Activated naive CD8-positive, alpha-beta T cell treated with anti-CD3 and anti-CD28 coated beads, Interleukin-2, amount 10 ng/mL, durations not matched to agents 7 days and 5 days (primary cell): ENCODE measurements at places on chromosomes 1 and 21. TPM values are rescaled to one million over a fixed set of nuclear protein-coding genes. Genes with fewer than 3 reads are reported as not detected.

- DNase-seq = no peak
Observed at GRCh38 chr21:29293495-29293894, 5.2 kb upstream of the BACH1 start.

- no peak for DNase-seq
Observed at GRCh38 chr21:39060485-39061083, 122.7 kb downstream of the PSMG1 start.

GRCh38 chr1:30541721-30542485 lies 181.5 kb downstream of the MATN1 start:
- no peak for DNase-seq

- DNase-seq = no peak
Observed at GRCh38 chr1:74427681-74428080, 84.7 kb downstream of the LRRC53 start.

The GUCA2B gene
- total RNA-seq = not detected

GRCh38 chr1:109769330-109770078 lies 5.8 kb upstream of the EPS8L3 start:
- DNase-seq = peak; percentile 7

DNA sequence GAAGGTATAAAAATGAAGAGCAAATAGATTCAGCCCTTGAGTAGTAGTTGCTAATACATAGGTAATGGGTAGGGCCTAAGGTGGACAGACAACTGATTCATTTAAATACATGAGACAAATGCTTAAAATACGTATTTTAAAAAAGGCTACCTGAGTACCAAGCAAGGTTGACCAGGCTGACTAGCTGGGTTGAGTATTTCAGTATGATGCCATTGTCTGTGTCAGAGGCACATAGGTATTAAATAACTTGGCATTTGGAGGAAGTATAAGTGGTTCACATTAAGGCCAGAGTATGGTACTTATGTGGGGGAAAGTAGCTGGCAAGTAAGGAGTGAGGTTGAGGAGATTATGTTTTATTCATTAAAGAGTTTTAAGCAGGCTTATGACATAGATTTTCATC lies 19.4 kb downstream of the NEK7 start:
- no peak for DNase-seq

The NMNAT2 gene
- total RNA-seq = not detected

GRCh38 chr1:26197301-26197700 lies 6.9 kb downstream of the CATSPER4 start:
- no peak for DNase-seq

The L1TD1 gene
- not detected for total RNA-seq

DNA sequence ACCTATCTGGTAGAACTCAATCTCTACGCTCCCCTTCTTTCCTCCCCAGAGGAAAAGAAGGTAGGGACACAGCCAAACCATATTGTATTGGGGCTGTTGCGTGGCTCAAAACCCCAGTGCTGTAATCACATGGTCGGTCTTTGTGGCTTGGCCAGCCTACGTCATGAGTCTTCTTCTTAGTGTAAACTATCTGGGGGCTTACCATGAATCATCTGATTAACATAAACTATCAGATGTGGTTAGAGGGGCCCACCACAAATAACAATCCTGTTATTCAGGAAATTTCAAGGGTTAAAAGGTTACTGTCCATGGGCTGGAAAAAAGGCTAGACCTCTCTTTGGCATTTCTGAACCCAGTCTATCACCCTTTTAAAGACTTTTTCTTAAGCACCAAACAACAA lies 49.5 kb upstream of the GPR52 start:
- no peak for DNase-seq

DNA sequence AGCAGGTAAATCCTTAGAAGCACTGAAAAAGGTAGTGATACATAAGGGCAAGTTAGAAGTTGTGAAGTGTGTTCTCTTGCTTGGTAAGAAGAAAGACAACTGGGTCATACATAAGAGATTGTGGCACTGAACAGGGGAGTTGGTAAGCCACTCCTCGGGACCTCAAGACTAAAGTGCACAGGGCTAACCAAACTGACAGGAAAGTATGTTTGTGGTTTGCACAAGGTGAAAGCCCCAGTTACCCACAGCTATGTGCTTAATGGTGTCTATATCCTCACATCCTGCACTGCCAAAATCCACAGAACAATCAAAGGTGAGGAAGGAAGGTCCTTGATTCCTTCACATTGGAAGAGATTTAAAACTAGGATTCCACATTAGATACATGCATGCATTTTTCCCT lies 276.5 kb downstream of the DNM3 start:
- DNase-seq = peak; percentile 33

- DNase-seq = no peak
Observed at GRCh38 chr1:208173749-208174148, 70.4 kb downstream of the PLXNA2 start.

GRCh38 chr1:181656491-181656890 lies 173.2 kb downstream of the CACNA1E start:
- no peak for DNase-seq

The PLEKHM2 gene
- 56.6 TPM for total RNA-seq

DNA sequence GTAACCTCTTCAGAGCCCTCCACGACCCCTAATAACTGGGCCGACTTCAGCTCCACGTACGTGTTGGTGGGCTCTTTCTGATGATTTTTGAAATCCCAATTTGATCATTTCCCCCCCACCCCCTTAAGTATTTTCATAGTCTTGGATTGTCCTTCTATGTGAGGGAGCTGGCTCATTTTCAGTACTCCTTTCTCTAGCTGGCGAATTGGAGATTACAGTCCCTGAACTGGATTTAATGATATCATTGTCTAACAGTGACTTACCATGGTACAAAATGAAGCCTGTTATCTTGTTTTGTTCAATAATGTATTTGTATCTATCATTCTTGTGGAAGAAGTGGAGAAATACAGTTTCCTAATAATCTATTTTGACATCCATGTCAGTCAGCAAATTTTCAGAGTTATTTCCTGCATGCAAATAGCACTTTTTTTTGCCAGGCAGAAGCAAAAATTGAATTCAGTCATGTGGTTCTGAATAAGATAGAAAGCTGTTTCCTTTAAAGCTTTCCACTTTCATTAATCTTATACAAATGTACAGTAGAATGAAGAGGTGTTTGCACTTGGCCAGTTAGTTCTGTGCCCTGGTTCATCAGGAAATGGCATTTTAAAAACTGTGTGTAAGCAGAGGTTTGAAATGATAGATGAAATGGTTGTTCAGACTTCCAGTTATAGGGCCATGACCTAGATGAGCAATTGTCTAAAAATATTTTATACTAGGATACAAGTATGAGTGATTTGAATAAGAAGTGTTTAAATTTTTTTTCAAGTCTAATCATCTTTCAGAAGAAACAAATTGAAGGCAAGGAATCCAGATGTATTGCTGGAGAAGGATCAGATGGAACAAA lies 104.2 kb downstream of the ATP5PO start:
- DNase-seq = no peak

GRCh38 chr1:217369996-217370551 lies 260.8 kb downstream of the GPATCH2 start:
- DNase-seq = no peak

GRCh38 chr1:91781371-91781825 lies 104.6 kb downstream of the TGFBR3 start:
- DNase-seq = no peak

DNA sequence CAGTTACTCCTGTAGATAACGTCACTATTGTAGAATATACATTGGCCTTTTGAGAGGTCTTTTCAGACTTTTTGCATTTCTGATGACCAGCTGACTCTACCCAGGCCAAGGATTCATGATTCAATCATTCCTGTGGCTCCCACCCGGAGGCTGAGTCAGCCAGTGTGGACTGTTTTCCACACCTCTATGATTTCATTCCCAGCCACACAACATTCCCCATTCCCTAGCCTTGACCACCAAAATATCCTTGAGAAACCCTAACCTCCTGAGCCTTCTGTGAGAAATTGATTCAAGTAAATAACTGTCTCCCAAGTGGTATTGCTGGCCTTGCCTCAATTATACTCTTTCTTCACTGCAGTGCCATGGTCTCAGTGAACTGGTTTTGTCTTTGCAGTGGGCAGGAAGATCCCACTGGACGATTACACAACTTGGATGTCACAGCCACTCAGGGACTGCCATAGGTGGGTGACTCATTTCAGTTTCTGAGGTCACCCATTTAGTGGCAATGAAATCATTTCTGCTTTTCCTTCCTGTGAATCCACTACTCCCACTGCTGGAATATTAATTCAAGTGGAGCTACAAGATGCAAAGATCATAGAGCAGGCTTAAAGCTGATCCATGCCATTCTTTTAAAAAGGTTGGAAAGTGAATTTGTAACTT lies 518.6 kb upstream of the ZP4 start:
- no peak for DNase-seq

DNA sequence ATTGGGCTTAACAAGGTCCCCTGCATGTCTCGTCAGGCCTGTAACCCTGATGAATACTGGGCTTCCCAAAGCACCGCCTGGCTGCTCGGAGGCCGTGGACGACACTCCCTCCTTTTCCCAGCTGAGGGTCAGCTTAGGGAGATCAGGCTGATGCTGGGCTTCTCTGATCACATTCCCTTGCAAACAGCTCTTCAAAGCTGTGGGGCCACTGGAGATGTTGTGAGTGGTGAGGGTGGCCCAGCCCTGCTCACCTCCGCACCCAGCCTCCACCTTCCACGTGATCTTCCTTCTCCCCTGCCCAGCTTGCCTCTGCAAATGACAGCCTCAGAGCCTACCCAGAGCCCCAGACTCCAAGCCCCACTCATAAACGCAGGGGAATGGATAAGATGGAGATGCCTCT lies 195.4 kb downstream of the GRIK3 start:
- DNase-seq = no peak

The C1orf56 gene
- total RNA-seq = 1.9 TPM

The ERICH3 gene
- total RNA-seq = not detected

The SMYD2 gene
- 41.6 TPM for total RNA-seq

DNA sequence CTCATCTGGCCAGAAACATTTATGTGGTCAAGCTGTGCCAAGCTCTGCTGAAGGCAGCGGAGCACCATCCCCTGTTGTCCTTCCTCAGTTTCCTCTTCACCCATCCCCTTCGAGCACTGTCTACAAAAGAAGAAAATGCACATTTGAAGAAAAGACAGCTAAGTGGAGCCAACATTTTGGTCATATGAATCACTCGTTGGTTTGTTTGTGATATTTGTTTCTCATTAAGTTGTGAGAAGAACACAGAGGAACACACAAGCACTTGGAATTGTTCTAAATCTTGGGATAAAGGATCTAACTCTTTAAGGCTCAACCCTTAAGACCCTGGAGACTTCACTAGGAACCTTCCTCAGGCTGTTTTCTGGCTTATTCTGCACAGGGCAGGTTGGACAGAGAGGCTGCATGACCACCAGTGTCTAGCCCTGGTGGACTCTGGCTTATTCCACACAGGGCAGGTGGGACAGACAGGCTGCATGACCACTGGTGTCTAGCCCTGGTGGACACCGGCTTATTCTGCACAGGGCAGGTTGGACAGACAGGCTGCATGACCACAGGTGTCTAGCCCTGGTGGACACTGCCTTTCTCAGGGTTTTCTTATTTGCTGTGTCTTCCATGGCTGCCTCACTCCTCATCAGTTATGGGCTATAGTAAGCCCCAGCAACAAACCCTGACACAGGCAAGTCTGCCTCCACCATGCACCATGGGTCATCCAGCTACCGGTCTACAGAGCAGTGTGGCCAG lies 35.3 kb upstream of the COL6A2 start:
- no peak for DNase-seq

- DNase-seq = no peak
Observed at GRCh38 chr1:164587617-164588501, 28.9 kb downstream of the PBX1 start.

DNA sequence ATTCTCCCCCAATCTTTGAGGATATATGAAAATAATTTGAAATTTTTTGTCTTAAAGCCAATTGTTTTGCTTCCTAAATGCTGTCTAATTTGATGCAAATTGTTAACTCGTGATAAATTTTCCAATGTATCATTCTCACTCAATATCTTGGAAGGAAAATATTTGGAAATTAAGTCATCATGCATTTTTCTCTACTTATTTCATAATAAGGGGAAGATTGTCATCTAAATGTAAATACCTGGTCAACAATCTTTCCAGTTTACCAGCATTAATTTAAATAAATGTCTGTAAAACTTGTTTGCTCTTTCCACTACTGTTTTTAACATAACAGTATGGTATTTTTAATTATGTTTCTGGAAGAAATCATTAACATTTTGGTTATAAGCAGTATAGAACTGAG lies 78.3 kb upstream of the KCTD3 start:
- DNase-seq = no peak

The SLAMF6 gene
- 48.1 TPM for total RNA-seq

The HSPB7 gene
- not detected for total RNA-seq

- DNase-seq = no peak
Observed at GRCh38 chr1:196409586-196409985, 198.7 kb downstream of the KCNT2 start.

GRCh38 chr1:64019818-64020217 lies 183.6 kb upstream of the UBE2U start:
- no peak for DNase-seq

GRCh38 chr21:32143241-32143939 lies 135.5 kb downstream of the MIS18A start:
- no peak for DNase-seq

DNA sequence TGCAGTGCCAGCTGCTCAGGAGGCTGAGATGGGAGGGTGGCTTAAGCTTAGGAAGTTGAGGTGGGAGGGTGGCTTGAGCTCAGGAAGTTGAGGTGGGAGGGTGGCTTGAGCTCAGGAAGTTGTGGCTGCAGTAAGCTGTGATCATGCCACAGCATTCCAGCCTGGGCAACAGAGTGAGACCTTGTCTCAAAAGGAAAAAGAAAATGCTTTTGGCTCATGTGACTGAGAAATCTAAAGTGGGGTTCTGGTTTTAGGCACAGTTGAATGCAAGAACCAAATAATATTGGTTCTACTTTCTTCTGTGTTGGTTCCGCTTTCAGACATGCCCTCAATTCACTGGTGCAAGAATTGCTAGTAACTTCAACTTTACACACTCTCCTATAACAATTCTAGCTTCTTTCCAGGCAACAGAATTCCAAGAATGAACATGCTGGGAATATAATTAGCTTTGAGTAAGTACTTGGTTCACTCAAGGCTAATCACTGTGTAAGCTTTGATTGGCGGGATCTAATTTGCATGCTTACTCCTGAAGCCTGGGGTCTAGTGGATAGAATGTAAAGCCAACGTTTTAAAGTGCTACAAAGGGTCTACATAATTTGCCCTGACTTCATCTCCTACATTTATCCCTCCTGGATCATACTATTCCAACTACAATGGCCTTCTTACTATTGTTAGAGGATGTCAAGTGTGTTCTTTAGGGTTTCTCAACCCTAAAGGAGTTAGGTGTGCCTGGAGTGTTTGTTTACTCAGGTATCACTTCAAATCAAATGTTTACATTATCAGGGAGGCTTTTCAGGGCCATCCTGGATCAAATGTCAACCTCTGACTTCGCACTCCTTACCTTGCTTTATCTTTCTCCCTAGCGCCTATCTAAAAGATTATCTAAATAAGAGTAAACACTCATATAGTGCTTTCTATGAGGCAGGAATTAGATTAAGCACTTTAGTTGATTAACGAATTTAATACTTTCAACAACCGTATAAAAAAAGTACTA lies 115.1 kb downstream of the SLC16A1 start:
- DNase-seq = no peak

The TAF1A gene
- 14.4 TPM for total RNA-seq

The CAPN9 gene
- not detected for total RNA-seq

DNA sequence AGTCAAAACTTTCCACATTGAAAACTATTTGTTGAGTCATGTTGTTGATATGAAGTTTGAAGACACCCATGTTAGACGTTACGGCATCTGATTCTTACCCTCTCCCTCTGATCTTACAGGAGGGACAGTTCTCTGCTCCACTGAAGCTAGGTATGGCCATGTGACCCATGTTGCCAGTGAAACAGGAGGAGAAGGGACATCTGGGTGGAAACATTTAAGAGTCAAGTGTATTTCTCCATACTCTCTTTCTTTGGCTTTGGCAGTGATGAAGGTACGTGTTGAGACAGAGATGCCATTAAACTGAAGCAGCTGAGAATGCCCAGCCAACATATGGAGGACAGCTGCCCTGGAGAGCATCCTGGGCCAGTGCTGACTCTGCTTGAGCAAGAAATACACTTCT lies 198.4 kb upstream of the PTGFR start:
- DNase-seq = no peak
